ENCODE measurements at places on chromosomes 7 and 10.

- DNase-seq, result no peak
These were observed 24.7 kb upstream of the MCM10 start for GRCh38 chr10:13136651-13137050.

DNA sequence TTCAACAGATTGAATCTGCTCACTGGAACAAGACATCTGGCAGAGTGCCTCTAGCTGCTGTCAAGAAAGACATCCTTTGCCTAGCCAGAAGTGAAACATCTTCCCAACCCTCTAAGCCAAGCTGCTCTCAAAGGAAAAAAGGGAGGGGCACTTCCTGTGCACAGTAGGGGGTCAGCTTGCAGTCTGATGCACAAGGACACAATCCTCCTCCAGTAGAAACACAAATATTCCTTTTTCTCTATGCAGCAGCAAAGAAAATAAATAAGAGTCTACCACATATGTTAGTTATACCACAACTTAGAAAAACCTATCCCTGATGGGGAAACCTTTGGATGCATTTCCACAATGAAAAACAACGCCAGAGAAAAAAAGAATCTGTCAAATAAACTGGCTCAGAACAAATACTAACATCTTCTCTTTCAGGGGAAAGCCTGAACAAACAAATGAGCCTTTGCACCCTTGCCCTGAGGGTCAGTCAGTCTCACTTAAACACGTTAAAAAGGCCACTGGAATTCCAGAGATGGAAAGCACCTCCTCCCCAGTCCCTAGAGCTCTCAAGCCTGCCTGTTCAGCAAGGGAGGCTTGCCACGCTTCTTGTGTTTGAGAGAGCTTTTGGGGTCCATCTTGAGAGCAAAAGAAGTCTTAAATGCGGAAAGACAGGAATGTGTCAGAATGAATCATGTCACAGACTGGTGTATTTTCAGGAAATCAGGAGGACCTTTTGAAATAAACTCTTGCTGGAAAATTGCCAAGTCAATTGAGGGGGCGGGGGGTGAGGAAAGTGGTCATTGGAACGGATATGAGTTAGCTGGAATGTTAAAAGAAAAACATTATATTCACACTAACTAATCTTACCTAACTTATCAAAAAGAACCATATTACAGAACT lies 7.5 kb downstream of the LAMB1 start:
- DNase-seq, result no peak

DNA sequence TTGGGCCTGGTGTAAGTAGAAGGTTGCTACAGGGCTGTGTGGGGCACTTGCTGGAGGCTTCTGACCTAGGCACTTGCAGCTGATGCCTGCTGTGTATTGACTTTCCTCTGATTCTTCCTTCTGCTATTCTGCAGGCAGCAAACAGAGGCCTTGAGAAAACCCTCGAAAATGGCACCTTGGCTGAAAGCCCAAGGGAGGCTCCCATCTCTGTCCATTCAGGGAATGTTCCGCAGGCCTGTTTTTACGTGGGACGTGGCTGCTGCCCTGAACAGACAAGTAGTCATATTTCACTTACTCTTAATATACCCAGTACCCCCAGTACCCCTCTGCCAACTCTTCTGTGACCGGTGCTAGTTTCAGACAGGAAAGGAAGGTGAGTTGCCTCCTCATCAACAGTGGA lies 664.7 kb downstream of the INHBA start:
- no peak for DNase-seq

DNA sequence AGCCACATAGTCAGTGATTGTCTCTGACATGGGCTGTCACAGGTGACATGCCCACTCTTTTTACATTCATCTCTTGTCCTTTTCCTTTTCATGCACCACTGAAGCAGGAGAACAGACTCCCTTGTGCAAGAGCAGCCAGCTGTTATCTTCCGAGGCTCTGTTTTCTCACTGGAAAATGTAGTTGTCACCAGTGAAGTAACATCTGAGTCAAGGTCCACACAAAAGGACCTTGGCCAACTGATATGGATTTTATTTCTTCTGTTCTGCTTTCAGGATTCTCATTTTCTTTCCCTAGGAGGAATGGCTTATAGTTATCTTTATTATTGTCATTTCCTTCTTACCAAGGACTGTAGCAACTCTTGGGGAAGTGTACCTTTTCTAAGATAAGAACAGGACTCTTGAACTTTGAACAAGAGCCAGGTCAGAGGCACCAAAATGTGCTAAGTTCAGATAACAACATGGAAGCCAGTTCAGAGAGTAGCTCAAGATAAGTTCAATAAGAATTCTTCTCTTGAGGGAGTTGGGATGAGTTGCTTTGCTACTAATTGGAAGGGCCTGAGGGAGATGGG lies 22.7 kb downstream of the AVPI1 start:
- no peak for DNase-seq

DNA sequence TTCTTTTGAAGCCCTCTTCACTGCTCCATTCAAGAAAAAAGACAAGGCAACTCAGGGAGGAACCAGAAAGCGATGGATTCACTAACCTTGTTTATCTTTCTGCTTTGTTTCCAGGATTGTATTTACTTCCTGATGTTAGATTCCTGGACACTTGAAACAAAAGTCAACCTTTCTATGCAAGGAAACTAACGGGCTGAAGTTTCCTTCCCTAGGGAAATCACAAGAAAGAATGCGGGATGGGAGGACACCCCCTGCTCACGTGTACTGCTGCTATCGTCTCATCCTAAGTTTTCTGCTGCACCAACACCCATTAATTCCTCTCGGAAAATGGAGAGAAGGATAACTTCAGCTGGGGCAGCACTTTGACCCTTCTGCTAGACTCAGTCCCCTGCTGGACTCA lies 50.3 kb downstream of the ELMO1 start:
- no peak for DNase-seq

- no peak for DNase-seq
These were observed 889 bp downstream of the OR2A2 start for GRCh38 chr7:144110272-144110671.

DNA sequence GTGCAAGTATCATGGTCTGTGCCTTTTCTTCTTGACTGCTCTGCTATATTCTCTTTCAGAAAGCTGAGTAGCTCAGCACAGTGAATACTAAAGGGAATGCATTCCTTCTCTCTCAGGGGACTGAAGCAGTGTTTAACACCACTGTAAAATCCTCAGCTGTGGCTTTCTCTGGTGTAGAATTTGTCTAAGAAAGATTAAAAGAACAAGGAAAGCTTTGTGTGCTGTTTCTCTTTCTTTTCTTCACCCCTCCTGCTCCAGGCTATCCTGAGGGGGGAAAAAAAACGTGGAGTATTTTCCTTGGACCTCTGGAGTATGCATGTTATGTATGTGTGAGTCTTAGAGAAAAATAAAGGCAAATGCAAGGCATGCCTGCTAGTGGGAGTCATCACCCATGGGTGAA lies 383.9 kb downstream of the AUTS2 start:
- no peak for DNase-seq

DNA sequence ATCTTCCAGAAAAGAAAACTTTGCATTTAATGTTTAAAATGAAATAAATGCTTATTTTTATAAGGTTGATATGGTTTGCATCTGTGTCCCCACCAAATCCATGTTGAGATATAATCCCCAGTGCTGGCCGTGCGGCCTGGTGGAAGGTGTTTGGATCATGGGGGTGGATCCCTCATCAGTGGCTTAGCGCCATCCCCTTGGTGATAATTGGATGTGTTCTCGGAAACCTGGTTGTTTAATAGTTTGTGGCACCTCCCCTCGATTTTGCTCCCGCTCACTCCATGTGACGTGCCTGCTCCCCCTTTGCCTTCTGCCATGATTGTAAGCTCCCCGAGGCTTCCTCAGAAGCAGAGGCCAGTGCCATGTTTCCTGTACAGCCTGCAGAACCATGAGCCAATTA lies 2.4 kb upstream of the MTPAP start:
- DNase-seq, result no peak

DNA sequence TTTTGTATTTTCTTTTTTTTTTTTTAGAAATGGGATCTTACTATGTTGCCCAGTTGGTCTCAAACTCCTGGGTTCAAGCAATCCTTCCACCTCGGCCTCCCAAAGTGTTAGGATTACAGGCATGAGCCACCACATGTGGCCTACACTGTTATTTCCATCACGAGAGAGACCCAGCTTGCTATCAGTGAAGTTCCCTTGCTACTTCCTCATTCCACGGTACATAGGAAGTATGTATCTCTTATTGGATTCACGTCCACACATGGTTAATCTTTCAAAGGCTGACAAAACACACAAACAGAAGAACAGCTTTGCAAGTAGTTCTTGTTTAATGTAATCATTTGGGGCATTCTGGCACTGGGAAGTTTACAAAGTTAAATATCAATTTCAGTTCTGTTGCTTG lies 50.9 kb downstream of the DCLRE1A start:
- DNase-seq, result no peak

DNA sequence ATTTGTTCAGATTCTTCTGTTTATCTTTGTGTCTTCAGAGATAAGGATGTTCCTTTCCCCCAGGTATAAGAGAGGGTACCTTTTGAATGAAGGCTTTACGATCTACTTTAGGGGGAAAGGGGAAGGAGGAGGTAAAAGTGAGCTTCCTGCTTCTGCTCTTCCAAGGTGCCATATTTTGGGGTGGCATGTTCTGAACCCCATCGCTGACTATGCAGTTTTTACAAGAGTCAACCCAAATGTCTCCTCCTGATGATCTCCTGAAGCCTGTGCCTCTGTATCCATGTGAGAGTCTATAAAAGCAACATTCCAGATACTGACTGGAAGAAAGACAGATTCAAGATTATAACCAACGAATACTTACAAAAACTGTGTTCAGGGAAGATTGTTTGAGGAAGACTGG lies 102.5 kb downstream of the ZNF277 start:
- no peak for DNase-seq

All from stimulated activated CD4-positive, alpha-beta T cell treated with anti-CD3 and anti-CD28 coated beads, Interleukin-12 subunit alpha, Interleukin-12 subunit beta, amount 100 ng/mL, for 24 hours (primary cell).